ENCODE measurements at places on chromosomes 5 and 9.
A peak's percentile ranks its signal among the peaks of the same experiment; 100 is the strongest.

DNA sequence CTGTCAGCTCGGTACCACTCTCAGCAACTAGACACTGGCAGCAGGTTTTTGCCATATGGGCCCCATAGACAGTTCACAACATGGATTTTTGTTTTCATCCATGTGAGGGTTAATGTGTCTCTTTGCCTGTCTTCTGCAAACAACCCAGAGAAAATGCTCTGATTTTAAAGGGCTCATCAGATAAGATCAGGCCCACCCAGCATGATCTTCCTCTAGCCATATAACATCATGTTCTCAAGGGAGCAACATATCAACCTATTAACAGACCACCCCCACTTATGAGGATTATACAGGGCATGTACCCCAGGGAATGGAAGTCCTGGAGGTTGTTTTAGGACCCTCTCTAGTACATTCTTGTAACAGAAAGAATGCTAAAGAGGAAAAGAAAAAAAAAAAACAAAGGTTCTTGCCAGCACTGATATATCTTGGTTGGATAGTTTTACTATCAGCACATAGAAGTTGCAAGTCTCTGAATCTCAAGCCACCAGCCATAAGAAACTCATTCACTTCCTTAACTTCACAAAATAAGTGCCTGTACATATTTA is 1015.1 kb downstream of the TLE4 start:
- no peak for DNase-seq

GRCh38 chr5:93746406-93747056 is 5.1 kb upstream of the POU5F2 start:
- DNase-seq: peak; percentile 59

GRCh38 chr5:14793851-14794250 is 77.7 kb downstream of the ANKH start:
- DNase-seq: no peak

- no peak for DNase-seq
Observed at GRCh38 chr9:86488345-86488744, 134.1 kb upstream of the TUT7 start.

DNA sequence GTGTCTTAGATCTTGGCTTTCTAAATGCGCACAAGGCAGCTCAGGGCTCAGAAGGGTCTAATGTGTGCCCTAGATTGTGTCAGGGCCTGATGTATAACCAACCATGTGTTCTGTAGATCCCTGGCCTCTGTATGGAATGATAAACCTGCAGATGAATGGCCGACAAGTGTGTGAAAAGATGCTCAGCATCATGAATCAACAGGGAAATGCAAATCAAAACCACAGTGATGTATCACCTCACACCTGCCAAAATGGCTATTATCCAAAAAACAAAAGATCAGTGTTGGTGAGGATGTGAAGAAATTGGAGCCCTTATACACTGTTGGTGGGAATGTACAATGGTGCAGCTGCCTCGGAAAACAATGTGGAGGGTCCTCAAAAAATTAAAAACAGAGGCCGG is 489.8 kb downstream of the SEMA5A start:
- DNase-seq: no peak

DNA sequence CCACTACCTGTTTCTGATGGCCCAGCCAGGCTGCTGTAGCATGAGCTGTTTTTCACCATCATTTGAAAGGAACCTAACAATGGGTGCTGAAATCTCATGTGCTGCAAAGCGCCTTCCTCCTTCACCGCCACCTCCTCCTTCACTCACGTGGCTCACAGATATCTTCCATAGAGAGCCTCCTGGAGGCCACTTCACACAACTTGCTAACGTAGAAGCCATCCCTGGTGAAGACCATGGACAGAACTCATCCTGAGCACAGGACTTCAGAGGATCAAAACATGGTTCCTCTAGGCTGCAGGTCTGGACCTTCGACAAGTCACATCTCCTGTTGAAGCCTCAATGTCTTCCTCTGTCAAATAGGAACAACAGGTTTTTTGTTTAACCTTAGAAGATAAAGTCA is 155.5 kb upstream of the RAD23B start:
- peak; percentile 3 for DNase-seq

DNA sequence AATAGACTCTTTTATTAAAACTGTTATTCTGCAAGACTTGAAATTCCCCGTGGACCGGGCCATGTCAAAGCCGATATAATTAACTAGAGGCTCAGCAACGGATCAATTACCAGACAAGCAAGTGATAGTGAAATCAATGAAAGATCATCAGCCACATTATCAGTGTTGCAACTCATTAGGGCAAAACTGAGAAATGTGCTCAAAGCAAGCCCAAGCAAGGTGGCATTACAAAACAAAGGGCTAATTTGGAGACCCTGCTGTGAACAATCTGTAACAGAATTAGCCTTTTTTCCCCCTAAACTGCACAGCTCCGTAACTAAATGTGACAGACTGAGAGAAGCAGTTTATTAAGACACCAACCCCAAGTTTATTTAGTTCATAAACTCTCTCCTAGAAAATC is 140.3 kb downstream of the BNC2 start:
- DNase-seq: no peak

Measured in EH (cell line).